ENCODE measurements at places on chromosomes 2 and 18.

DNA sequence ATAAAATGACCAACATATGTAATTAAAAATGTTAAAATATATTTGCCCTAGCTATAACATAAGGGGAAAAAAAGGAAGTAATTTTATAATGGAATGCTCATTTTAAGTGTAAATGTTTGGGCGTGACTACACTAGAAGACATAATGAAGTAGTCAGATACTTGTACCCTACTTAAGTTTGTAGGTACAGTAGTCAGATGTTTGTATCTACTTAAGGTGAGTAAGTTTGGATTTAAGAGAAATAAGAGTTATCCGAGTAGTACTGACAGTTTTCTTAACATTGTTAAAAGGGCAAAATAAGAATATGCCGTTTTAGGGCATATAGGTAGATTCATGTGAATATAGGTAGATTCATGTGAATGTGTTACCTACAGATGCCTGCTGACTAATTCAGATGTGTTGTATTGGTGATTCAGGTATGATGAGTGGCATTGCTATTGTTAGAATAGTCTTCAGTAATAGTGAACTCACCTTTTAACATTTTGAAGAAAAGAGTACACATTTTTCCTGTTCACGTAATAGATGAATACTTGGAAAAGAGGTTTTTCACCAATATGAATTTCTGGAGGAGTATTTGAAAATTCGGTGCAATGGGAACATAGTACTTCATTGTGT, 14.9 kb downstream of the VAPA start:
- DNase-seq = no peak

DNA sequence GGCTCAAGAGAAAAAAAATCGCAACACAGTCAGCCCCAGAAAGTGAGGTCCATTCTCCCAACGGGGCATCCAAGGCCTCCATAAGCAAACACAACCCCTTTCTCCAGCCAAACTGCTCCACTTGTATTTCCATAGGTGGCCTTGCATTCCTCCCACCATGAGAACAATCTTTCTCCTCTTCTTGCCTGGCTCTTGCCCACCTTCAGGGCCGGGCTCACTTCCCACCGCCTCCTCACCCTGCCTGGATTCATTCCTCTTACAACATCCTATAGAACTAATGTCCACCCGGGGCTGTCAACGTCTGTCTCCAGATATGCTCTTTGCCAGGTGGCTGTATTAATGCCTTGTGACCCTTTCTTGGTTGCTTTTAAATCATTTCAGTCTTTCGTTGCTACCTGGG, 124.5 kb downstream of the SMAD7 start:
- no peak for DNase-seq

GRCh38 chr2:223526106-223526505, 76.1 kb downstream of the SCG2 start:
- no peak for DNase-seq

DNA sequence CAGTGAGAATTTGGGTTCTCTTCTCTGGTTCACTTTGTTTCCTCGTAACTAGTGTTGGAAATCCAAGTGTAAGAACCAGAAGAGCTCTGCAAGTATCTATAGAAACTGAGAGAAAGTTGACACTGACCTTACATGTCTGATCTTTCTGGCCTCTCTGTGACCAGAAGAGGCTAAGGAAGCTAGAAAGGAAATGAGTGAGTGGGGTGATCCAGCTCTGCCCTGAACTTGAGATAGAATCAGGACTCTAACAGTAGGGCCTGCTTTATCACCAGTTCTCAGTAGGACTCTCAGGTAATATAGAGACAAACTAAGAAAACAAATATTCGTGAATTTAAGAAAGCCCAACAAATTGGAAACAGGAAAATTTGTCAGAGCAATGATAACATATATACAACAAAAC, 441.2 kb upstream of the ZNF804A start:
- DNase-seq = no peak

DNA sequence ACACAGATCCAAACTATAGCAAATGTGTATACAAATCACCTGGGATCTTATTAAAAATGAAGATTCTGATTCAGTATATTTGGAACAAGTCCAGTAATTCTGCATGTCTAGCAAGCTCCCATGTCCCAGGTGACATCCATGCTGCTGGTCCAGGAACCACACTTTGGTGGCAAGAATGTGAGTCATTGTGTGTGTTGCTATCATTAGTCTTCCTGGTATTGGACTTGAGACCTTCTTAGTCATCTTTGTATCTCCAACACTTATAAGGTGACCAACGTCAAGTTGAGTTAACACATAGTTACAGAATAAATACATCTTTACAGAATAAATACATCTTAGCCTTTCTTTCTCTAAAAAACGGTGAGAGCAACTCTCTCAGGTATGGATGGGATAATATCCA, 107.9 kb upstream of the NDUFV2 start:
- no peak for DNase-seq

- no peak for DNase-seq
Measured at GRCh38 chr2:213227458-213227857, 56.8 kb upstream of the SPAG16 start.

DNA sequence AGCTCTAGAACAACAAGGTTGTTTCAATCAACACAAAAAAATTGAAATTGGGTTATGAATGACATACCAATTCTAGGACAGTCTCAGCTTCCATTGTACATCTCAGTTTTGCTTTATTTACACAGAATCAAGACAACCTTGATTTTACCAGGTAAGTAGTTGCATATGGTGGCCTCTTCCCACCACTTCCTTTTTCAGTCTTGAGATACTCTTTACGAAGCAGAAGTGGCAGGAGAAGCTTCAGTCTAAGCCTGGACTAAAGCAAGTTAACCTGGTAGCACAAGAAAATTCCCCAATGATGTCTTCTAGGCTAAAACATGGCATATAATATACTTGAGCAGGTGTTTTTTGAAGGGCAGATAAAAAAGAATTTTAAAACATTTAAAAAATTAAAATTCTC, 10.7 kb upstream of the FAM136A start:
- DNase-seq = no peak

GRCh38 chr2:225056330-225057073, 14.2 kb upstream of the DOCK10 start:
- DNase-seq = no peak

All from AG04449 (cell line).